ENCODE measurements at places on chromosomes 1 and 21.
A peak's percentile ranks its signal among the peaks of the same experiment; 100 is the strongest.

- DNase-seq: no peak
These were observed 33.3 kb downstream of the BMP8A start for GRCh38 chr1:39524591-39525365.

GRCh38 chr1:21750841-21751240 is 32.1 kb downstream of the USP48 start:
- no peak for DNase-seq

GRCh38 chr1:39973503-39974135 is 18.7 kb downstream of the MFSD2A start:
- peak; percentile 81 for DNase-seq

- DNase-seq: no peak
These were observed 60.9 kb downstream of the SLX9 start for GRCh38 chr21:45000637-45001133.

GRCh38 chr1:54887665-54888071 is 673 bp upstream of the DHCR24 start:
- no peak for DNase-seq
